Activated T-helper 9 cell treated with anti-CD3 and anti-CD28 coated beads, Interleukin-2, amount 50 U/mL, for 16 hours (primary cell): ENCODE measurements at places on chromosomes 2 and 18.

- no peak for DNase-seq
These were observed 818 bp upstream of the IKZF2 start for GRCh38 chr2:213152065-213152794.

DNA sequence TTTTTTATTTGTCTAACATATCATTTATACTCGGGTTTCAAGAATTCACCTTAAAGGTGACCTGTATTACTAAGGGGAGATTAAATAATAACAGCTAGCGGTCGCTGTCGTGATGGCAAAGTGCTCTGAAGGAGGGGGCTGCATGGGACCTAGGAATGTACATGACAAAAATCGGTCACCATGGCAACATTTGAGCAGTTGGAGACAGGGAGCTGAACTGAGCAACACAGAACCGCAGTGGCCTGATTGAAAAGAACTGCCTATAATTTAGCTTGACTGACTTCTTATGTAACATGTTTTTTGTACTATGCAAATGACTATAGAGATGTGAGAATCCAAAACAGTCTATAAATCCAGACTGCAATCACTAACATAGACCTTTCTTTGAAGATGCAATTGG lies 34.3 kb upstream of the EPHA4 start:
- DNase-seq, result no peak

DNA sequence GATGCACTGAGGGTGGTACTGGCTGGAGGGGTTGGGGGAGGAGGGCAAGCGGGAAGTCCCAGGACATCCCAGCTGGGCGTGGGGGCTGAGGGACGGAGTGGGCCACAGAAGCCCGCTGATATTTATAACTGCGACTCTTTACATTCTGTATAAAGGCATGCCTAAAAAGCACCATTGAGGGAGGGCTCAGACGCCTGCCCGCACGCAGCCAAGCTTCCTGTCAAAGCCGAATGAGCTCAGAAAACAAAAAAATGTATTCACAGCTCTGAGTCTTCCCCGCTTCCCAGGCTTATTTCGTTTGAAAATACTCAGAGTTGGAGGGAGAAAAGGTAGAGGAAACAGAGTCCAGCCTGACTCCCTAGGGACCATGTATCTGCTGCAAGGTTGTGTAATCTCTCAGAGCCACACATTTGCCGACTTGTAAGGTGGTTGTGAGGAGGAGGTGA lies 170.1 kb upstream of the HAAO start:
- DNase-seq, result no peak

DNA sequence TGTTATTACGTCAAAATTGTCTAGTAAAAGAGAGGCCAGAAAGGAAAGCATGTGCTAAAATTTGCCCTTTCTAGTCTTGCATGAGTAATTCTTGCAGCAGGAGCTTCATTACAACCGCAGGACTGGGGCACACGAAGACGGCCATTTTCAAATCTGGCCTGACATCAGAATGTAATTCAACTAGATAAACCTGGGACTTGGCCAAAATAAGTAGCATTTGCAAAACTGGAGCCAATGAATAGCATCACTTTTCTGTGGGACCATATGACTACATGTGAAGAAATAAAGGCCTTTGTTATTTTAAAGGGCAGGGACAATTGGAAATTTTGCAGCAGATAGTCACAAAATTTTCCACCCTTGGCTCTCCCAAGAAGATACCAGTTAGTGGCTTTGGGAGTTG lies 3.0 kb upstream of the FZD7 start:
- DNase-seq, result no peak
